ENCODE measurements at places on chromosomes 12 and 14.

GRCh38 chr12:131250028-131250950, 296.6 kb downstream of the ADGRD1 start:
- no peak for DNase-seq

- no peak for DNase-seq
Measured at GRCh38 chr14:52835122-52835903, 43.9 kb upstream of the GNPNAT1 start.

DNA sequence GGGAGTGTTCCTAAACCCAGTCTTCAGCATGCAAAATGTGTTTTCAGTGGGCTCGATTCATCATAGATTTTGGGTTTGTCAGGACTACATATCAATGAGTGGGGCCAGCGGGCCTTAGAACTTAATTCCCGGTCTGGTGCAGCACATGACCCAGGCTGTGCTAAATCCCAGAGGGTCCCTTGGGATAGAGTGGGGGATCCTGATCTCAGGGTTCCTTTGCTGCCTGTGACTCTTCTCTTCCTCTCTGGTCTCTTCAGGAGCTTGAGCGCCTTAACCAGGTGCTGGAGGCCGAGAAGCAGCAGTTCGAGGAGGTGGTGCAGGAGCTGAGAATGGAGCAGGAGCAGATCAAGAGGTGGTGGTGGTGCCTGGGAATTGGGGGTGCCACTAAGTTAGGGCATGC, 37.5 kb downstream of the PLEKHD1 start:
- DNase-seq: no peak

- DNase-seq: no peak
Measured at GRCh38 chr12:3097186-3097804, 20.1 kb downstream of the TSPAN9 start.

GRCh38 chr12:71565535-71565934, 98.1 kb downstream of the ZFC3H1 start:
- no peak for DNase-seq

DNA sequence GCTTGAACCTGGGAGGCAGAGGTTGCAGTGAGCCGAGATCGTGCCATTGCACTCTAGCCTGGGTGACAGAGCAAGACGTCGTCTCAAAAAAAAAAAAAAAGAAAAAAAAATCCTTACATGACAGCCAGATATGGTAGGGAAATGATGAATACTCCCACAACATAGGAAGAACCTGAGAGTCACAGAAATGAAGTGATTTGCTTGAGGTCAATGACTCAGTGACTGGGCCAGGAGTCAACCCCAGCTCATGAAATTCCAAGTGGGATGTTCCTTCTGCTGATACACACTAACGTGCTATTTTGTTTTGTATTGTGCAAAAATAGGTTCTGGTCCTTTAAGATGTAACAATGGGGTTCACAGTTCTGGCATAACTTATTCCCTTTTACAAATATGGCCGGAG, 9.0 kb downstream of the RHOF start:
- DNase-seq: no peak

DNA sequence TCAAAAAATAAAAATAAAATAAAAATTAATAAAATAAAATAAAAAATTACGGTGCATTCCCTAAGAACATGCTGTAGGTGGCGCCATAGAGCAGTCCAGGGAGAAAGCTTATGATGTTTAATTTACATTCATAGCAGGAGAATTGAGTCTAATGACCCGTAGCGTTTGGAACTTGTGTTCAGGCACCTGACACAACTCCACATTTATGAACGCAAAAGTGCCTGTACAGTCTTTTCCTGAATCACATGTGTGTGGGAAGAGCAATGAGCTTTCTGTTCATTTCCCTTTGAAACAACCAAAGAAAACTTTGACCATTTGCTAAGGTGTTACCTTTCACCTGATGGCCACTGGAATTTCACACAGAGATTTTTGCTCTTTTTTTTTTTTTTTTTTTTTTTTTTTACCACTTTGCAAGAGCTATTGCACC, 60.6 kb upstream of the KCNA1 start:
- DNase-seq: peak; percentile 36

DNA sequence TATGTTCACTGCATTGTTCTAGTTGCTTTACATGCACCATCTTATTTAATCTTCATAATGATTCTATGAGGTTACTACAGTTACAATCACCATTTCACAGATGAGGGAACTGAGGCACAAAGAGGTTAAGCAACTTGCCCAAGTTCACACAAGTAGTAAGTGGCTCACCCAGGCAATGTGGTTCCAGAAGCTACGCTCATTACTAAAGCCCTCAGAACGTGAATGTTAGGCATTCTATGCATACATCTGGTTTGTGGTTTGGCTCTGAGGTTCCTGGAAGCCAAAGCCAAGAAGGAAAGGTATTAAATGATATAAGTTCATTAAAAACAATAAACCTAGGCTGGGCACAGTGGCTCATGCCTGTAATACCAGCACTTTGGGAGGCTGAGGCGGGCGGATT, 14.4 kb upstream of the VRTN start:
- no peak for DNase-seq

DNA sequence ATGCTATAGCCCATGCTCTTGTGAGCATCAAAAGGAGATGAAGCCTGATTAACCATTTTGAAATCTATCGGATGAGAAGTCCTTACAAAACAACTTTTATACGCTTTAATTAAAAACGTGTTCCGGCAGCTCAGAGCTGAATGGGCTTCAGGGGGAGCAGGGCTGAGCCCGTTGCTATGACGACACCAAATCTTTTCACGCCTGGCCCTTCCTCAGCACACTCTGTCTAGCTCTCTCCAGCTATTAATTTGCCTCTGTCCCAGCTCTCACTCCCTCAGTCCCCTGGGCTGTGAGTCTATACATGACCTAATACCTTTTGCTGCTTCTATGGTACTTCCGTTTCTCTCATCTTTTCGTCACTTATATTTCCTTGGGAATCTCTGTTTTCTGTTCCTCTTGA, 15.8 kb downstream of the FOXA1 start:
- no peak for DNase-seq

GRCh38 chr12:89192429-89192828, 159.9 kb downstream of the DUSP6 start:
- no peak for DNase-seq

DNA sequence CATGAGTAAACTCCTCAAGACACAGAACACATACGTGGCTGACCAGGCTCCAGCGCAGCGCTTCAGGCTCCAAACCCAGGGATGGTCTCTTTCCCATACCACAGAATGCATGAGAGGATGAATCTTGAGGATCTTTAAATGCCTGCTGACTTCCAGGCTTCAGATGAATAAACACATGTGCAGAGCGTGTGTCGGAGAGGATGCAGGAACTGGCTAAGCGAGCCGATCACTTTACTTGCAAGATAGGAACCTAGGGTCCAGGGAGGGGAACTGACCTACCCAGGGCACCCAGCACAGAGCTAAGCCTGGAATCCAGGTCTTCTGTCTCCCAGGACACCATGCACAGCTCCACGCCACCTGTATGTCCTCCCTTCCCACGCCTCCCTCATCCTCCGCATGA, 209.8 kb downstream of the BCL11B start:
- DNase-seq: no peak

DNA sequence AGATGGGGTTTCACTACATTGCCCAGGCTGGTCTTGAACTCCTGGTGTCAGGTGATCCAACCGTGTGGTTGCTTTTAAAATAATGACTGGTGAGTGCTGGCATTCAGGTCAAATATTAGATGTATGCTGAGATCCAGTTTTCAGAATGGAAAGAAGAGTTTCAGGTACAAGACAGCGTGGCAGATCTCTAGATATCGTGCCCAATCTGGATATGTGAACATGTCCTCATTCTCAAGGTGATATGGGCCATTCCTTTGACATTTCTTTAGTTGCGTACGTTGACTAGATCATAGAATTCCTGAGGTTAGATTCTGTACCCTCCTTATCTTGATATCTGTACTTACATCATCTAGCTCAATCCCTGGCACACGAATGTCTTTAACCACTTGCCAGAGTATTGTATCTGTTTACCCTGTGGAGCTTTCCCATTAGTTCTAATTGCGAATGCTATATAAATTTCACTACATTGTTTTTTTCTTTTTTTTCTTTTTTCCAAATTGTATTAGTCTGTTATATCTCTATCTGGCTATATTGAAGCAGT, 80.2 kb downstream of the ANO6 start:
- no peak for DNase-seq

DNA sequence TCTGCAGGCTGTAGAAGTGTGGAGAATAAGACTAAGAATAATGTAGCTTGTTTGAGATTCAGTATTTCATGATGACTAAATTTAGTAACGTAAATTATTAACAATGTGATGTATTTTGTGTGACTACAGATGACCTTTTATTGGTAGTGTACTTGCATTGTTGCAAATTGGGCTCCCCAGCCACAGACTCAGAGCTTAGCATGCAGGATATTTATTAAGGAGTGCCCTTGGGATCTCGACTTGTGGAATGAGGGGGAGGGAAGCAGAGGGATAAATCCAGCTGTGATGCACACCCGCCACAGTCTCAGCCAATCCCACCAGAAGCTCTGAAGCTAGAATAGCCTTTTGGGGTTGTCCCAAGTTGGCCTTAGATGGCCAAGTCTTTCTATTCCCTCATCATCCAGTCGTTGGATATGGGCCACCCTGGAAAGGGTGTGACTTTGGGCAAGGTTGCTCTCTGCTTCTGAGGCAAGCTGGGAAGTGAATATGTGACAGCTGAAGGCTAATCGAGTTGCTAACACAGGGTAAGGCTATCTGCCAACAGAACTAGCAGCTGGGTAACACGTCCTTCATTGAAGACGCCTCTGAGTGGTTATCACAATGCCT, 42.1 kb upstream of the USP44 start:
- DNase-seq: no peak

GRCh38 chr12:92737855-92738850, 35.4 kb downstream of the PLEKHG7 start:
- DNase-seq: no peak

DNA sequence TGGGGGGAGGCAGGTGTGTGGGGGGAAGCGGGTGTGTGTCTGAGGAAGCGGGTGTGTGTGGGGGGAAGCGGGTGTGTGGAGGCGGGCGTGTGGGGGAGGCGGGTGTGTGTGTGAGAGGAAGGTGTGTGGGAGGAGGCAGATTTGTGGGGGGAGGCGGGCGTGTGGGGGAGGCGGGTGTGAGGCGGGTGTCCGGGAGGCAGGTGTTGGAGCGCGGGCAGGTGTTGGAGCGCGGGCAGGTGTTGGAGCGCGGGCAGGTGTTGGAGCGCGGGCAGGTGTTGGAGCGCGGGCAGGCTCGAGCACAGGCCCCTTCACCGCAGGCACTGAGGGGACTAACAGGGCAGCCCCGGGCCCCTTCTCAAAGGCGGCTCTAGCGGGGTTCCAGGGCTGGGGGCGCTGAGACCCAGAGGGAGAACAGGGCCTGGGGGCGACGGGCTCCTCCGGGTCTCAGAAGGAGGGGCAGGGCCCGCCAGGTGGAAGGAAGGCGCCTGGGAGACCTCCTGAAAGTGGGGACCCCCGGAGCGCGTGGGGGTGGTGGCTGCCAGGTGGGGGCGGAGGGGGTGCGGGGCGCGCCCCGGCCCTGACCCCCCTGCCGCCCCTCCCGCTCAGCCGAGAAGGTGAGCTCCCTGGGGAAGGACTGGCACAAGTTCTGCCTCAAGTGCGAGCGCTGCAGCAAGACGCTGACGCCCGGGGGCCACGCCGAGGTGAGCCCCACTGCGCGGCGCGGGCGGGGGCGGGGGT, 3.2 kb downstream of the CRIP2 start:
- no peak for DNase-seq

- no peak for DNase-seq
Measured at GRCh38 chr14:58668848-58669480, 31.2 kb downstream of the DACT1 start.

DNA sequence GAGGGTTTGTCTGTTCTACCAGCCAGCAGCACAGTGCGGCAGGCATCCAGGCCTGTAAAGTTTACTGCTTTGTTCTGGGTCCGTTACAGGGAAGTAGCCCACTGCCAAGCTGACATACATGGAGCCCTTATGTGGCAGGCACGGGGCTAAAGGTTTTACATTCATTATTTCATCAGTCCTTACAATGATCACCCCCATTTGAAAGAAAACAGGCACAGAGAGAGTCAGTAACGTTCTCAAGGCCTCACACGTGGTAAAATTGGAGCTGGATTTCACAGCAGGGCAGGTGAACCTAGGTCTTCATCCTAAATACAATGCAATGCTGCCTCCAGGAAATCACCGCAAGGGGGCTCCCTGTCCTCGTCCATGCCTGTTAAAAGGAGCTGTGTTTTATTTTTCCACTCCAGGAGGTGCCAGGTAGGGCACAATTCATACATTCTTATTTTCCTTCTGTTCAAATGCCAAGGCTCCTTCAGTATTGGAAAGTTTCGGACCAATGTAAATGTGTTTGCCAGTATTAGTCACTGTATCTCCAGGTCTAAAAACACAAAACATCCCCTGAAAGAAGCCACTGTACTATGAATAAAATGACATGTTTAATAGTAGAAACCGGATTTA, 172.2 kb upstream of the GZMB start:
- peak; percentile 45 for DNase-seq

DNA sequence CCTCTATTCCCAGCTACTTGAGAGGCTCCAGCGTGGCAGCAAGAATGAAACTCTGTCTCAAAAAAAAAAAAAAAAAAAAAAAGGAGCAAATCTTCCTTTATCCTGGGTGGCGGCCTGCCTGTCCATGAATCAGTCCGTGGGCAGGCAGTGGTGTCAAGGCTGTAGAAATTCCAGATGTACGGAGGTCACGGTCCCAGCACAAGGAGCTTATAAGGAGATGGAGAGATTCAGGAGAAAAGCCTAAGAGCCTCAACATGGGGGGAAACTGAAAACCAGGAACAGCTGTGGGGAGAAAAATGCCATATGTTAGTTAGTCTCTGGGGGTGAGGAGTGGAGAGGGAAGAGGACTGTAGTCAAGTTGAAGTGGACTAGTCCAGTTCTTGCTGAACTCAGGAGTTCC, 130.5 kb upstream of the CRY1 start:
- DNase-seq: no peak

GRCh38 chr14:105093431-105094192, 28.4 kb upstream of the GPR132 start:
- DNase-seq: no peak

- DNase-seq: no peak
Measured at GRCh38 chr12:103913100-103913499, 17.1 kb upstream of the HSP90B1 start.
